ENCODE measurements at places on chromosomes 2 and 18.

GRCh38 chr18:78323453-78324197 lies 656.0 kb upstream of the SALL3 start:
- no peak for DNase-seq

DNA sequence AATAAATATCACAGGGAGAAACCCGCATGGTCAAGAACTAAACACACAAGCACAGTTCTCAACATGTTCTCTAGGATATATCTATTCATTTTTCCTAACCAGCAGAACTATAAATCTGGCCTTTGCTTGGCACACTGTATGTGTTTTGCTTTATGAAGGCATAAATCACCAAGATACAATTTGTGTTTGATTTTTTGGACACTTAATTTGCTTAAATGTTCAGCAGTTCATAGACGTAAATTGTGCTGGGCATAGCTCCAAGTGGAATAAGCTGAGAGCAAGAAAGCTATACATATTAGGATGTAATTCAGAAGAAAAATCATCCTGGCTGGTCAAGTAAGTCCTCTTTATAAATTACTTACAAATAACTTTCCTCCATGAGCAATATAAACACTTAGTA lies 341.5 kb upstream of the ATP5MC3 start:
- no peak for DNase-seq

DNA sequence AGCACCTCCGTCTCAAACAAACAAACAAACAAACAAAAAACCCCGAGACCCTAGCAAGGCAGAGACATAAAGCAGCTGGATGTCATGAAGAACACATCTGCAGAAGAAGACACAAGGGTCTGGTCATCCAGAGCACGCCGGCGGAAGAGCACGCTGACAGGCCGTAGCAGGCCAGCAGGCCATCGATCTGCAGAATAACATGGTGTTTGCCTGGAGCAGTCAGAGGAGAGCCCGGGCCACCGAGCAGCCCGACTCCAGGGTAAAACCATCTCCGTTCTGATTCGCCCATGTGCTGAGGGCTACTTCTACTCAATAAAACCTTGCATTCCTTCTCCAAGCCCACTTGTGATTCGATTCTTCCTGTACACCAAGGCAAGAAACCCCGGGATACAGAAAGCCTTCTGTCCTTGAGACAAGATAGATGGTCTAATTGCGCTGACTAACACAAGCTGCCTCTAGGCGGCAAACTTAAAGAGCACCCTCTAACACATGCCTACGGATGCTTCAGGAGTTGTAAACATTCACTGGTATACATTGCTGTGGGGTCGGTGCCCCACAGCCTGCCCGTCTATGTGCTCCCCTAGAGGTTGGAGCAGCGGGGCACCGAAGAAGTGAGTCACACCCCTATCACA lies 549.8 kb upstream of the NRXN1 start:
- no peak for DNase-seq

- DNase-seq, result no peak
These were observed 143.7 kb upstream of the RPRM start for GRCh38 chr2:153622285-153622684.

- DNase-seq, result no peak
These were observed 20.3 kb downstream of the POU3F3 start for GRCh38 chr2:104874230-104874629.

DNA sequence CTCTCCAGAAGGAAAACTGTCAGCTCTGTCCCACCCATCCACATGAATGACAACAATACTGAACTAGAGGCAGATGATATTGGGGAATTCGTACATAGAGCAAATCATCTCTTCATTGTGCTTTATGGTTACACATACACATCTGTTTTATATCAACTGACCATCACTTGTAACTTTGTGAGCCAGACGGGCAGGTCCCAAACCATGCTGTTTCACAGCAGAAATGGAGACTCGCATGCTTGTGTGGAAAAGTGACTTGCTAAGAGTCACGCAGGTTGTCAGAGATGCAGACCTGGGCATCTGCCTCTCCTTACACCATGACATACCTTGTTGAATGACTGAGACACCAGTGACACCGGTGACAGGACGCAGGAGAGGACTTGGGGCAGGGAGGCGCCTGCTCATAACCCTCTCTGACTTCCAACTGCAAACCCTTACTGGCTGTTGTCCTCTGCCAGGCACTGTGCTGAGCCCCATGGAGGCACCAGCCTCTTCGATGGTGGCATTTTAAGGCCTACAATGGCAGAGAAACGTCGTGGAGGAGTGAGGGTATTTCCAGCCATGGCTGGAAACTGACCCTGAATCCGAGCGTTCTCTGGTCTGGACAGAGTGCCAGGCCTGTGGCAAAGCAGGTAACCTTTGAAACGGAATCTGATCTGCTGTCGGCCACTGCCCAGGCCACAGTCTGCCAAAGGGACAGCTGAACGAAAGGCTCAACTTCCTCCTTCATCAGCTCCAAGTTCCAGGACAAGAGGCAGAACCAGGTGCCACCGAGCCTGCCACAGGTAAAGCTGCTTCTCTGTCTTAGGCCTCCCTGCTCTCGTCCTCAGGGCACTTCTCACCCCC lies 26.9 kb upstream of the ROCK2 start:
- no peak for DNase-seq

DNA sequence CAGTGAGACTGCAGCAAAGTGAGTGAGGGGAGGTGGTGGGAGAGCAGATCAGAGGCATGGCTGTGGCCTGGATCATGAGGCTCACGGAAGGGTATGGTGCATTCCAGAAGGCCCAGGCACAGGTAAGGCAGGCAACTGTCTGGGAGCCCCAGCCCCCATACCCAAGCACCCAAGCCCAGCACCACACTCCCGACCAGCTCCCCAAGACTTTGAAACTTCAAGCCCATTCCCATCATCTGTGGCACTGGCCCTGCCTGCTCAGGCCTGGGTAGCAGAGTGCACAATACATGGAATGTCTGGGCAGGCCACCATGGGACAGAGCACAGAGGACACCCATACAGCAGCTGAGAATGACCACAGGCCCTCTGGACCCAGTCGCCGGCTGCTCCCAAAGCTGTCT lies 202.6 kb upstream of the ARL4C start:
- DNase-seq, result no peak

GRCh38 chr2:59774821-59775433 lies 778.5 kb downstream of the BCL11A start:
- DNase-seq, result no peak

DNA sequence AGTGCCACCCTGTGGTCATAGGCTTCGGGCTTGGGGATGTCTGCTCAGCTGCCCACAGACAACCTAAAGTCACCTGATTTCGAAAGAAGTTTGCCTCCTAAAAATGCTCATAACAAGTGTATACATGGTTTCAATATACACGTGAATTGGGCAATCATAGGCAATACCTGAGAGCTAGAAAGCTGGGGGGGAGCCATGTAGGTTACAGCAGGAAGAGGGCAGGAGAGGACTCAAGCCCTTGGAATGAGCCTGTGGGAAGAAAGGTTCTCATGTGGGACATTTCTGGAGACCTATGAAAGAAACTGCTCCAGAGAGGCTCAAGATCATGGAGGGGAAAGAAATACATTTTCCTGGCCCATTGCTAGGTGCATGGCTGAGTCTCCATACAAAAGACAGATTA lies 109.7 kb downstream of the ACOXL start:
- DNase-seq, result no peak

GRCh38 chr18:77004555-77005380 lies 127.8 kb downstream of the MBP start:
- DNase-seq, result no peak

Measured in GOT3 (cell line).